ENCODE measurements at places on chromosomes 7 and 10. TPM values are rescaled to one million over a fixed set of nuclear protein-coding genes. Genes with fewer than 3 reads are reported as not detected.

MINDY4 gene
- 3.6 TPM for total RNA-seq

- DNase-seq: no peak
Measured at GRCh38 chr7:69035826-69036225, 562.4 kb upstream of the AUTS2 start.

DNA sequence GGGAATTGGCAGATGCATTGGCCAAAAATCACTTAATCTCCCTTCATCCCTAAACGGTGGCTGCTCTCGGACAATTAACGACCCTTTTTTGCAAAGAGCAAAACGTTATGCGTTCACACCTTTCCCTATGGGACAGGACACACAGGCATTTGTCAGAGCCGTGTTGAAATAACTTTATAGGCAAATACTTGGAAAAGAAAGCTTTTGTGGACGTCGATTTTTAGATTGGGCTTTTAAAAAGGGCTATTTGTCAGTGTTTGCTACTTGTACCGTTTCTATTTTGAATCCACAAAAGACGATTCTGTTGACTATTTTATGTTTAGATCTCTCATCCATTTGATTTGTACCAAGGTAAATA lies 245.6 kb downstream of the SLC25A13 start:
- no peak for DNase-seq

GRCh38 chr7:139566075-139566474 lies 42.6 kb downstream of the CLEC2L start:
- no peak for DNase-seq

DNA sequence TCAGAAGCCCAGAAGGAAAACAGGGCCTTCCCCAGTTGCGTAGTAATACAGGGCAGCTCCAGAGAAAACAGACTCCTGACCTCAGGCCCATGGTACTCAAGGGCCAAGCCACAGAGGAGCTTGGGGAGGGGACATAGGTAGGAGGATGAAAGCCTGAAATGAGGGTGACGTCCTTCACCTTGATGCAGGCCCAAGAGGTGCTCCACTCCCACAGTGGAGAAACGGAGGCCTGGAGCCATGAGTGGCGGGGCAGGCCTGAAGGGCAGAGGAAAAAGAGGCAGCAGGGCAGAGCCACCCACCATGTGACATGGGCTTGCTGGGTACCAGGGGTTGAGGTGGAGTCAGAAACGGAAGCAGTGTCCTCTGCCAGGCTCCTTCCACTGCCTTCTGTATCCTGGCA lies 83.0 kb downstream of the C10orf105 start:
- no peak for DNase-seq

- DNase-seq: no peak
Measured at GRCh38 chr10:6082496-6083395, 6.1 kb upstream of the RBM17 start.

Measured in H1 (cell line).